ENCODE measurements at places on chromosomes 7 and 10.
A peak's percentile ranks its signal among the peaks of the same experiment; 100 is the strongest.

- no peak for DNase-seq
These were observed 16.6 kb upstream of the FAS start for GRCh38 chr10:88974012-88974411.

DNA sequence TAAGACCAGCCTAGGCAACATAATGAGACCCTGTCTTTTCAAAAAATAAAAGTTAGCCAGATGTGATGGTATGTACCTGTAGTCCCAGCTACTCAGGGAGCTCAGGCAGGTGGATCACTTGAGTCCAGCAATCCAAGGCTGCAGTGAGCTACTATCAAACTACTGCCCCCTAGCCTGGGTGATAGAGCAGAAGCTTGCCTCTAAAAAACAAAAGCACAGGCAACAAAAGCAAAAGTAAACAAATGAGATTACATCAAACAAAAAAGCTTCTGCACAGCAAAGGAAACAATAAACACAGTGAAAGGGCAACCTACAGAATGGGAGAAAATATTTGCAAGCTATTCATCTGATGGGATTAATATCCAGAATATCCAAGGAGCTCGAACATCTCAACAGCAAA lies 65.4 kb downstream of the FANK1 start:
- DNase-seq: no peak

DNA sequence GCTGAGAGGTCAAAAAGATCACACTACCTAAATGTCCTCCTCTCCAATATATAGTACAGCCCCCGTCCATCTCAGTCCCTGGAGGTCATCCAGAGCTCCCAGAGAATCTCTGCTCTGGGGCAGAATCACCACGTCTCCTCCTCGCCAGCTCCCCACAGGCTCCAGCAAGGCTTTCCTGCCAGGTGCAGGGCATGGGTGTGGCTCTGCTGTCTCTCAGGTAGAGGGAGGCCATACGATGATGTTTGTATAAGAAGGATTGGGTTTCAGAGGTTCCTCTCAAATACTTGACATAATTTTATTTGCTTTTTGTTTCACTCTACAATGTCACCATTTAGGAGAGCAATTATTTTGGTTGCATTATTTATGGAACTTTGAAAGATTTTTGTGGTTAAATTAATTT lies 98.3 kb upstream of the PRSS58 start:
- DNase-seq: no peak

DNA sequence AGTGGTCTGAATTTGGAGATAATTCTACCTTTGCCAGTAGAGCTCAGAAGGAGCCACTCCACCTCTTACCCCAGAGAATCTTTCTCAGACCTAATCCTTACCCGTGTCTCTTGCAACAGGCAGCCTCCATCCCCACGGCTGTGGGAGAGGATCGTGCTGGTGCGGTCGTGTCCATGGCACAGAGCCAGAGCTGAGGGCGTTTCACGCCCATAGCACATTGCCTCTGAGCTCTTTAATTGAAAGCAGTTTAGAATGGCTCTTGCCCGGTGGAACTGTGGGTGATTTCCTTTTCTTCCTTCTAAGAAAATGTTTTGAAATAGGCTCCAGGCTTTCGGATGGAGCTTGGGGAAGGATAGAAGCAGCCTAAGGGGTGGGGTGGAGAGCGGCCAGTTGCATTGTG lies 41.5 kb downstream of the PRF1 start:
- DNase-seq: no peak

DNA sequence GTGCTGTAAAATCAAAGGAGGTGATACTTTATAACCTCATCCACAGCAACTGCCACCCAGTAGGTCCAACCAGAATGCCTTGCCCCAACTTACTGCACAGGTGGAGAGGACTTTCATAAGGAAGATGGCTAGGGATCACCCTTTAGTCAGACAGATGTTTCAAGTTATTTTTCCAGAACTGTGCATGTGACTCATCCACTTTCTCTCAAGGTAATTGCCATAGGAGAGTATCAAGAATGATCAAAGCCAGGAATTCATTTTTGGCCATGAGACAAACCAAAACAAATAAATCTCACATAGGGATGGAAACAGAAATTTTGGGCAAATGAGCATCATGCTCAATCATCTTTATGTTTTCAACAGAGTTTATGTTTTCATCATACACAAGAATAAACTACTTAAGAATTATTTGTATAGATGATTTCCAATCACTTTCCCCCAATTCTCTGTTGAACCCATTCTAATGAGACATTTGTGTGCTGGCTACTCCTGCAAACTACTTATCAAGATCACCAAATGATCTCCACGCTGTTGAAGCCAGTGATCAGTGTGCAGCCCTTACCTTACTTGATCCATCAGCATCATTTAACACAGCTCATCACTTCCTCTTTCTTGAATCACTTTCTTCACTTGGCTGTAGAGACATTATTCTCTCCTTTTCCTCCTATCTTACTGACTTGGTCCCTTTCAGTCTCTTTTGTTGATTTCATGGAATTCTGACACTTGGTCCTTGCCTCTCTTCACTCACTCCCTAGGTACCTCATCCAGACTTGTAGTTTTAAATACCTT lies 74.0 kb downstream of the SLC16A9 start:
- no peak for DNase-seq

- DNase-seq: peak; percentile 92
These were observed at the start of gene TBC1D12 for GRCh38 chr10:94402204-94402842. TSS of gene TBC1D12 (plus strand) at chr10:94402541. CDS start at chr10:94402614, 73 bp downstream.

DNA sequence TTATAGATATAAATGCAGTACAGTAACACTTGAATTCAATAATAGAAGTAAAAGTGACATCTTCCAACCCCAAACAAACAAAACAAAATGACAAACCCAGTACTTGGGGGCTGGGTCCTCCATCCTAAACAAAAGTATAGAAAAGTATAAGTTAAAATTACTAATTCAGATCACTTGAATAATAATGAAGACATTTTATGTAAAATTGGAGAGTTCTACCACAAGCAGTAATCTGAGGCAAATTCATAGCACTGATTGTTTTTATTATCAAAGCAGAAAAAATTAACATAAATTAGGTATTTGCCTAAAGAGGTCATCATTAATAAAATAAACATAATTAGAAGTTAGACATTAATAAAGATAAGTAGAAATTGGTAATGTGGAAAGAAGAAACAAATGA lies 81.5 kb downstream of the ITPRID1 start:
- no peak for DNase-seq

DNA sequence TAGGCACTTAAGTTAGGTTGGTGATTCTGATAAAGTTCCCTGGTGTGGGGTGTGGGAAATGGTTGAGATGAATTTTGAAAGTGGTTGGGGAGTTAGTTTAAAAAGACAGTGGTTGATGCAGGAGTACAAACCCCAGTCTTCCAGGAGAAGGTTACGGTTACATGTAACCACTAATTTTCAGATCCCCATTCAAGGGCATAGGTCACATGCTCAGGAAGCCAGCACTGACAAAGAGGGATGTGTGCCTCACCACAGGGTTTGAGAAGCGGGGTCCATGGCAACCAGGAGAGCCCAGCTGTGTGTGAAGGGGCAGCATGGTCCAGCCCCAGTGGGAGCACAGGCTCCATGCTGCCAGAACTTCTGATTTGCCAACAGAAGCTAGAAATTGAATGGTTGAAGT lies 144.2 kb downstream of the MDFIC start:
- DNase-seq: no peak

- no peak for DNase-seq
These were observed 448.7 kb upstream of the PFKP start for GRCh38 chr10:2618690-2619089.

GRCh38 chr10:37856881-37857286 lies 526 bp downstream of the ZNF248 start:
- DNase-seq: peak; percentile 52

DNA sequence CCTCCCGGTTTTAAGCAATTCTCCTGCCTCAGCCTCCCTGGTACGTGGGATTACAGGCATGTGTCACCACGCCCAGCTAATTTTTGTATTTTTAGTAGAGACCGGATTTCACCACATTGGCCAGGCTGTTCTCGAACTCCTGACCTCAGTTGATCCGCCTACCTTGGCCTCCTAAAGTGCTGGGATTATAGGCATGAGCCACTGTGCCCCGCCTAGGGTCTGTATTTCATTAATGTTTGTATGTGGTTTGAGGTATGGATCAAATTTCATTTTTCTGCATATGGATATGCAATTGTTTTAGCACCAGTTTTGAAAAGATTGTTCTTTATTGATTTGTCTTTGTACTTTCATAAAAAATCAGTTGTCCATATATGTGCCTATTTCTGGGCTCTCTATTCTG lies 26.0 kb downstream of the CYP26A1 start:
- no peak for DNase-seq

- DNase-seq: no peak
These were observed 114.5 kb downstream of the HIP1 start for GRCh38 chr7:75624134-75624832.

DNA sequence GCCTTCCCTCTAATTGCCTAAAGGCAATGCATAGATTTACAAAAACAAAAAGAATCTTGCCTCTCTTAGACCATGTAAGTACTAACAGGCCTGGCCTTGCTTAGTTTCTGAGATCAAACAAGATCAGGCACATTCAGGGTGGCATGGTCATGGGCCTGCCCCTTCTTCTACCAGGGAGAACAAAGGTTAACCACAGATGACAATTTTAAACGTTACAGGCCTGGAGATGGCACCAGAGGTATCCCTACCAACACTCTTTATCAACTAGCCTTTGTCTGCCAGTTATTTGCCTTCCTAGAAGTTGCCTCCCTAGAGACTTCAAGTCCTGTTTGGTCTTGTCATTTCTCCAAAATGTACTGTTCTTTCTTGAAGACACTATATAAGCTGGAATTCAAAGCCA lies 252.6 kb downstream of the DOCK4 start:
- DNase-seq: no peak

GRCh38 chr10:129331839-129332220 lies 135.2 kb upstream of the MGMT start:
- no peak for DNase-seq

DNA sequence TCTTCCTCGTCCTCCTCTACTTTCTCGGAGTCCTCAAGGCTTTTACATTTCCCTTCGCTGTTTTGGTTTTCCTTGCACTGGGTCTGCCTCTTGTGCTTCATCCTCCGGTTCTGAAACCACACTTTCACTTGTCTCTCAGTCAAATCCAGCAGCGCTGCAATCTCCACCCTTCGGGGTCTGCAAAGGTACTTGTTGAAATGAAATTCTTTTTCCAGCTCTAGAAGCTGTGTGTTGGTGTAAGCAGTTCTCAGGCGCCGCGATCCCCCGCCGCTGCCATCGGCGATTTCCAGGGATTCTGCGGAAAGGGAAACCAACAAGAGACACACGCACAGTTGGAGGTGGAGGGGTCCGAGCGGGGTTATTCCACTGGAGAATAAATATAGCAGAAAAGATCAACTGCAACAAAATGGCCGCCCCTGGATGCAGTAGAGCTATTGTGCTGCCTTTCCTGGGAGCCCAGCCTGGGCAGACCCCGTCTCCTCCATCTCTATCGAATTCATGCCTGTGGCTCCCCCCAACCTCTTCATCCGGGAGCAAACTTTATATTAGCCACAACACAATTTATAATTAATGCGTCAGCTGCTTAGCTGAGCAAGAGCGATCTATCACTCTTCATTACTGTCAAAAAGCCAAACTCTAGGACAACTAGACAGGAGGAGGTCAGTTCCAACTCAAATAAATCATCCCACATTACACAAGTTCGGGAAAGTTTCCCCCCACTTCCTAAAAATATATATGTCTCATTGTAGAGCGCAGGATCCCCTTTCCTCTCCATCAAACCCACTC lies 1.1 kb downstream of the HOXA2 start:
- DNase-seq: no peak

DNA sequence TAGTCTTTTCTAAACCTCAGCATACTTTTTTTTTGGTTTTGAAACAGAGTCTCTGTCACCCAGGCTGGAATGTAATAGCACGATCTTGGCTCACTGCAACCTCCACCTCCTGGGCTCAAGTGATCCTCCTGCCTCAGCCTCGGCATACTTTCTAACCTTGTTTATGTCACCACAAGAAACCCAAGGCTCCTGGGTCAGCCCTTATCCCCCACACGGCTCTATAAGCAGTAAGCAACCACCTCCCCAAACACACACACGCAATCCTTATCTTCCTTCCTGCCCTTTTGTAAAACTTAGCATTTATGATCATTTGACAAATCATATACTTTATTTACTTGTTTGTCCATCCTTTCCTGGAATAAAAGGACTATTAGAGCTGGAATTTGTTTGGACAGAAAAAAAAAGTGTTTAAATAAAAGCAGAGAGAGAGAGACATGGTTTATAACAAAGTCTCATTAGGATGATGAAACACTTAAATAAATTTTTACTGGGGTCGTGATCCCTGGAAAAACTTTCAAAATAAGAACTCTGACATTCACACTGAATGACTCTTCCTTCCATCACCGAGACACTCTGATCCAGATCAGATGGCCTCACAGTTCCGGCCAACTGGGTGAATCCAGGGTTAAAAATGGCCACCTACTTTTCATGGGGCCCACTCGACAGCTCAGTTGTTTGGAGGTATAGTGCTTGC lies 72.7 kb upstream of the PIK3CG start:
- no peak for DNase-seq

DNA sequence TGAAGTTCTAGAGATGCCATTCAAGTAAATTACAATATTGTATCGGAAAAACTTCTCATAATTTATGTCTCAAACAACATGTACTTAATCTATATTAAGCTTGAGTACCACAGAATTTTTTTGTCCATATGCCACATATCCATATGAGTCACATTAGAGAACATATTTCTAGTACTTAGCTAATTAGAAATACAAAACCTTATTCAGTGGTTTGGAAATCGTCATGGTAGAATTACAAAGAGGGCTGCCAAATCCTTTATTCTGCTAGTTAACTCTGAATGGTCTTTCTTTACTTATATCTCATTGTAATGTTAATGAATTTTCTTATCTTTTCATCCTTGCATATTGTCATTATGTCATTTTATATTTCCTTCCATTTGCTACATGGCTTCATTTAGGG lies 9.0 kb upstream of the VIM start:
- no peak for DNase-seq

GRCh38 chr10:88271761-88272543 lies 311.2 kb downstream of the RNLS start:
- no peak for DNase-seq

- no peak for DNase-seq
These were observed 159.1 kb downstream of the LRRC4 start for GRCh38 chr7:127872122-127872521.

DNA sequence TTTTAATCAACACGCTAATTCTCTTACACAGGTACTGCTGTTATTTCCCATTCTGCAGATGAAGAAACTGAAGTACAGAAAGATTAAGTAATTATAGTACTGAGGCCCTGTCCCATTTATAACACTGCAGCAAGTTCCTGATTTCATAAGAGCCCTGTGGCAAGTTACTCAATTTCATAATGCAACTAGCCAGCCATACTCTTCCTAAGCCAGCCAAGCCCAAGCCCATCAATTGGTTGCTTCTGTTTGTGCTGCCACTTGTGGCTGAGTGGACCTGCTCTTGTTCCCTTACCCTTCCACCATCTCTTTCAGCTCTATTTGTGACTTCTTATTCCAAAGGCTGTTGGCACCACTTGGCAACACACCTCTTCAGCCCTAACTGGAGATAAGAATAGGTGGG lies 19.7 kb upstream of the PRPF18 start:
- no peak for DNase-seq

DNA sequence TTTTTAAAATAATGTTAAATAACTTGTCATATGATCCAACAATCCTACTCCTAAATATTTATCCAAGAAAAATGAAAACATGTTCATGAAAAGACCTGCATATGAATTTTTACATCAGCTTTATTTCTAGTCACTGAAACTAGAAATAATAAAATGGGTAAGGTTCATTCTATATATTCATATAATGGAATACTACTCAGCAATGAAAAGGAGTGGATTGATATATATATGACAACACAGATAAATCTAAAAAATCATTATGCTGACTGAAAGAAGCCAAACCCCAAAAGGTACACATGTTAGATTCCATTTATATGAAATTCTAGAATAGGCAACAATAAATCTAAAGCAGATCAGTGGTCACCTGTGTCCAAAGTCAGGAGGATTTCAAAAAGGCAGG lies 84.9 kb upstream of the PCBD1 start:
- DNase-seq: no peak
